ENCODE measurements at places on chromosomes 5 and 9. TPM values are rescaled to one million over a fixed set of nuclear protein-coding genes. Genes with fewer than 3 reads are reported as not detected.

PTGDS gene
- total RNA-seq = 48.0 TPM

FAXDC2 gene
- 8.0 TPM for total RNA-seq

RANBP3L gene
- 4.9 TPM for total RNA-seq

IL13 gene
- total RNA-seq = not detected

WNT8A gene
- not detected for total RNA-seq

F2RL2 gene
- 0.78 TPM for total RNA-seq

SPATA9 gene
- total RNA-seq = not detected

OBP2B gene
- not detected for total RNA-seq

DND1 gene
- total RNA-seq = 2.6 TPM

INPP5E gene
- total RNA-seq = 8.8 TPM

LRRTM2 gene
- total RNA-seq = 0.52 TPM

LOX gene
- 14.0 TPM for total RNA-seq

GAS1 gene
- 37.6 TPM for total RNA-seq

GARIN3 gene
- total RNA-seq = not detected

NTMT1 gene
- 14.5 TPM for total RNA-seq

SLC34A3 gene
- total RNA-seq = 0.33 TPM

INSYN2B gene
- total RNA-seq = not detected

ARHGEF28 gene
- total RNA-seq = 63.0 TPM
